AG08395 (cell line): ENCODE measurements at places on chromosomes 13 and 19.

DNA sequence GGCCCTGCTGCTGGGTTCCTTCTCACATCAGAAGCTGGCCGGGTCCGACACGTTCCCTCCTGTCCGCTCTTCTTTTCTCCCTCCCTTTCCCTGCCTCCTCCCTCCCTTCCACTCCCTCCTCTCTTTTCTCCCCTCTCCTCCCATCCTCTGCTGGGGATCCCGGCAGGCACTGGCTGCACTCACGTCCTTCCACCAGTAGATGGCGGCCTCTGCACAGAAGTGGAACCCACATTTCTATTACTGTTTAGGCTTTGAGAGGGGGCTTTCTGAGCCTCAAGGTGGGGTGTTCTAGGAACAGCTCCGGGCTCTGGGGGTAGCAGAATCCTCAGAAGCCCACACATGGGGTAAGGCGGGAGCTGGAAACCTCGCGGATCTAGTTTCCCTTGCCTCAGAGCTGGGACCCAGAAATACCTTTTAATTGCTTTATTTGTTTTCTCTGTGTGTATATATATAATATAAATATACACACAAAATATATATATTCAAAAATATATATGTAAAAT lies 294.2 kb downstream of the ZNF536 start:
- DNase-seq, result peak; percentile 64

- DNase-seq, result no peak
Observed at GRCh38 chr19:49507803-49508494, 4.5 kb upstream of the FCGRT start.

DNA sequence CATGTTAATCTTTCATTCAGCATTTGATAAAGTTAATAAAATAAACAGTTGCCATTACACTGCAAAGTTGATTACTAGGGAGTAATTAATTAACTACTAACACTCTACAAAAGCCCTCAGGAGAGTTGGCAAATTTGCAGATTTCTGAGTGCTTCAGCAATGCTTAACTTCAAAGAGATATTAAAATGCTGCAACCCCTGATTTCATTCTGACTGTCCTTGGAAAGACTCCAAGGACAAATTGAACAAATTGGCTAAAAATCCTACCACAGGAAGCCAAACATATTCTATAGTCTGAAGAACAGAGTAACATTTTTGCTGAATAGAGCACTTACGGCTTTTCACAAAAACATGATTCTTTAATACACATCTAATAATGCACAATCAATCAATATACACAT lies 1543.0 kb downstream of the SLITRK5 start:
- DNase-seq, result no peak

- no peak for DNase-seq
Observed at GRCh38 chr13:49219647-49220035, 497 bp upstream of the MLNR start.

- no peak for DNase-seq
Observed at GRCh38 chr19:41701401-41702075, 6.9 kb upstream of the CEACAM5 start.
